ENCODE measurements at places on chromosomes 3 and 15. TPM values are rescaled to one million over a fixed set of nuclear protein-coding genes. Genes with fewer than 3 reads are reported as not detected.

The GPR149 gene
- not detected for total RNA-seq

The SNTN gene
- not detected for total RNA-seq

The NR1I2 gene
- 0.17 TPM for total RNA-seq

The GOLGA6L7 gene
- total RNA-seq: not detected

DNA sequence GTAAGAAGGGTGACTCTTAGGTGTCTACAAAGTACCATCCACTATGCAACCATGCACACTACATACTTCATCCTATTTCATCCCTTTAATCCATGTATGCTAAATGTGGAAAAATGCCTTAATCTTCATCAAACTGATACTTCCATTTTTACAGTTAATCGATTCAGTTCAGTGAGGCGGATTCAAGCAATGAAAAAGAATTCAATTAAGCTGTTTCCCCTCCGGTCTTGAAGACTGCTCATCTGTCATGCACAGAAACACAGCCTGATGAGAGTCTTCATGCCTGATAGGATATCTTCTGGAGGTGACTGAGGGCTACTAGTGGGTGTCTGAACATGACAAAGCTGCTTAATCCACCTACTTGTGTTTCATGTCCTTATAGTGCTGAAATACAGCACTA is 270.6 kb upstream of the ALCAM start:
- H3K27me3 ChIP-seq: no peaks in the 10 kb centered on the region
- H3K27ac ChIP-seq: no peak overlapping the region
- no peak overlapping the region for H3K4me3 ChIP-seq
- no peak for DNase-seq
- H3K4me1 ChIP-seq: no peaks in the 10 kb centered on the region
- no peaks in the 10 kb centered on the region for H3K36me3 ChIP-seq

DNA sequence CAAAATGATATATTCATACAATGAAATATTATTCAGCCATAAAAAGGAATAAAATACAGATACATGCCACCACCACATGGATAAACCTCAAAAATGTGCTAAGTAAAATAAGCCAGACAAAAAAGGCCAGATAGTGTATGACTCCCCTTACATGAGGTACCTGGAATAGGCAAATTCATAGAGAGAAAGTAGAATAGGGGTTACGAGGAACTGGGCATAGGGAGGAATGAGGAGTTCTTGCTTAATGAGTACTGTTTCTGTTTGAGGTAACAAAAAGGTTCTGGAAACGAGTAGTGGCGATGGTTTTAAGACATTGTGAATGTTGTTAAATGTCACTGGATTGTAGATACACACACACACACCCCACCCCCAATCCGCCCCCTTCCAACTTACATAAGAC is 8.2 kb downstream of the RAF1 start:
- no peaks in the 10 kb centered on the region for H3K27me3 ChIP-seq
- DNase-seq: no peak
- peaks cover 7% of the 10 kb centered on the region for H3K36me3 ChIP-seq

DNA sequence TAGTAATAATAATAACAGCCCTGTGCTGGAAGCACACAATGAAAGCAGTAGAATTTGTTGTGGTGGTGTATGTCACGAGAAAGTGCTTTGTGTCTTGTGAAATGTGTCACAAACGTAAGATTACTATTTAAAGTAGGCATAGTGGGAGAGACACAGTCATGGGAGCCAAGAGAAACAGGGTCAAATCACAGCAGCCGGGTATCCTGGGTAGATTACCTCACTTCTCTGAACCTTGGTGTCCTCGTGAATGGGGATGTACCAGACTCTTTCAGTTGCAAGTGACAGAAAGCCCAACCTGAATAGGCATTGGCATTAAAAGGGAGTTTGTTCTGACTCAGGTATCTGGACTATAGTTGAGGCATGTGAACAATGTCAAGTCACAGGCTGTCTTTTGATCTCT is 29.1 kb upstream of the SRGAP3 start:
- no peak for DNase-seq
- H3K27ac ChIP-seq: no peak overlapping the region
- H3K4me3 ChIP-seq: no peak overlapping the region
- H3K36me3 ChIP-seq: no peaks in the 10 kb centered on the region

- peaks cover 3% of the 10 kb centered on the region for H3K4me1 ChIP-seq
- peaks cover 48% of the 10 kb centered on the region for H3K36me3 ChIP-seq
- no peak overlapping the region for H3K27ac ChIP-seq
- no peaks in the 10 kb centered on the region for H3K27me3 ChIP-seq
- no peak overlapping the region for H3K4me3 ChIP-seq
- no peak for DNase-seq
Measured at GRCh38 chr15:41042851-41043250, 73.2 kb downstream of the INO80 start.

- H3K4me1 ChIP-seq: no peaks in the 10 kb centered on the region
- H3K4me3 ChIP-seq: no peak overlapping the region
- H3K27me3 ChIP-seq: peaks cover 2% of the 10 kb centered on the region
Measured at GRCh38 chr15:48409623-48410022, 78.4 kb downstream of the DUT start.

DNA sequence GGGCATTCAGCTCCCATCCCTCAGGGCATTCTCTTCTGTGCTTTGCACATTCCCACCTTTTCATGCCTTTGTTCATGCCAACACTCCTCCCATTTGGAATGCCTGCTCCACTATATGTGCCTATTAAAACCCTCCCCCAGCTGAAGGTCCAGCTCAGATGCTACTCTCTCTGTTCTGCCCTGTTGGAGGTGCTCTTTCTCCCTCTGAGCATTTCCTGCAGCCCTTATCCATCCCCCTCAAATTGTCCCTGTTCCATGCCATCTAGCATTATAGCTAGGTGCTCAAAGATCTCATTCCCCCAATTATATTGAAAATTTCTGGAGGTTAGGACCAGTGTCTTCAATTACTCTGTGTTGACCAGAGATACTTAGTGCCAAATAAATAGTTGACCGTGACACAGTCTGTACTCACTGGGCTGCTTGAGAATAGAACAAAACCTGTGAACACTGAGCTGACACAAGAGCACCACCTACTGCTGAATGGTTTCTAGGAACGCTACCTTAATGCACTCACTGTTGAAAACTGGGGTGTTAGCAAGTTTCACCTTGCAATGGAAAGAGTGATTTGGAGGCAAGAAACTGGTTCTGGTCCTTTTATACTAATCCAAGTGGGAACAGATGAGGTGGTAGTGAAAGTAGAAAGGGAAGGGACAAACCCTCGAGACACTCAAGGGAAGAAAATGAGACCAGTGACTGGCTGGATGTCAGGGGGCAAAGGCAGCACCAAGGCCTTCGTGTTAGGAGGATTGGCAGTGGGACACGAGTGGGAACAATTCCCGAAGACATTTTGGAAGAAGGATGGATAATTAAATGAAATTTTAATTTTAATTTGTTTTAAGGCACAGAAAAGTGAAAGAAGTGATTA is 289.8 kb upstream of the ROPN1 start:
- H3K36me3 ChIP-seq: no peaks in the 10 kb centered on the region
- no peak for DNase-seq
- no peak overlapping the region for H3K27ac ChIP-seq
- no peaks in the 10 kb centered on the region for H3K4me1 ChIP-seq

DNA sequence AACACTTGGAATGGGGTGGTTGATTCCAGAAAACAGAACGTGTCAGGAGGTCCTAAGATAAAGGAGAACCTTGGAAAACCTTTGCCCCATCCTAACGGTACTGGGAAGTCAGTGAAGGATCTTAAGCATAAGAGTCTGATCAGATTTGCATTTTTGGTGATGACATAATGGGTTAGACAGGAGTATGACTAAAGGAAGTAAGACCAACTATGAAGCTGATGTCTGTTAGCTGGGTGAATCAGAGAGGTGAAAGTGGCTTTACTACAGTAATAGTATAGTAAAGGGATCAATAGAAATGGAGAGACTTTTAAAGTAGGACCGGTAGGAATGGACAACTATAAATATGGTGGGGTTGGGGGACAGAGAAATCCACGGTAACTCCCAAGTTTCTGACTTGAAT is 12.6 kb downstream of the GTF2A2 start:
- H3K4me1 ChIP-seq: no peaks in the 10 kb centered on the region
- no peak overlapping the region for H3K27ac ChIP-seq
- H3K27me3 ChIP-seq: no peaks in the 10 kb centered on the region
- no peak for DNase-seq
- no peak overlapping the region for H3K4me3 ChIP-seq

- peaks cover 40% of the 10 kb centered on the region for H3K36me3 ChIP-seq
- no peak overlapping the region for H3K27ac ChIP-seq
- no peak for DNase-seq
- H3K4me3 ChIP-seq: no peak overlapping the region
- H3K4me1 ChIP-seq: peaks cover 7% of the 10 kb centered on the region
Measured at GRCh38 chr3:18483226-18483625, 58.1 kb upstream of the SATB1 start.

DNA sequence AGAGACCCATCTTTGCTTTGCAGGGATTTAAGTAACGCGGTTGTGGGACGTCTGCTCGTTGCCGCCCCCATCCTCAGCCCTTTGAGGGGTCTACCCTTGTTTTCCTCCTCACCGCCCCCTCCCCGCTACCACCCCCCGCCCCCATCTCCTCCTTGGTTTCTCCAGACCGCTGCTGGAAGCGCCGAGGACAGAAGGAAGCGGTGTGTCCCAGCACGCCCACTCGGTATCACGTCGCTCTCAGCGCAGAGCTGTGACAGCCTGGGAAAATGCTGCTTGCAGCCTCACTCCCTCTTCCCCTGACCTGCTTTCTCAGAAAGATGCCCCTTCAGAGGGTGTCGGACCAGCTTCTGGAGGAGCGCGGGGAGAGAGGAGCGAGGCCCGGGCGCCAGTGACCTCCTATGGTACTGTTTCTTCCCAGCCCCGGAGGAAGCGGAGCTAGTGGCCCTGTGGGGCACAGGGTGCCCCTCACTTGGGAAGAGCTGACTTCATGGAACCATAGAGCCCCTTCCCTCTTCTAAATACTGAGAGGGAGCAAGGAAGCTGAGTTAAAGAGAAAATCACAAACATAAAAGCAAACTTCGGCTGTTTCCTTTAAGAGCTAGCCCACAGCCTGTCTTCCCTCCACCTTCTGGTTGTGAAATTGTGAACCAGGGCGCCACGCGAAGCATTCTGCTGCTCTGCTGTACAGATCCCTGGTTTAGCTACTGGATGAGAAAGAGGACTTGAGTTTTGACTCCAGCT is 698 bp downstream of the IL1RAP start:
- H3K27ac ChIP-seq: peak overlapping the region; percentile 93
- peaks cover 36% of the 10 kb centered on the region for H3K4me1 ChIP-seq
- H3K27me3 ChIP-seq: no peaks in the 10 kb centered on the region

DNA sequence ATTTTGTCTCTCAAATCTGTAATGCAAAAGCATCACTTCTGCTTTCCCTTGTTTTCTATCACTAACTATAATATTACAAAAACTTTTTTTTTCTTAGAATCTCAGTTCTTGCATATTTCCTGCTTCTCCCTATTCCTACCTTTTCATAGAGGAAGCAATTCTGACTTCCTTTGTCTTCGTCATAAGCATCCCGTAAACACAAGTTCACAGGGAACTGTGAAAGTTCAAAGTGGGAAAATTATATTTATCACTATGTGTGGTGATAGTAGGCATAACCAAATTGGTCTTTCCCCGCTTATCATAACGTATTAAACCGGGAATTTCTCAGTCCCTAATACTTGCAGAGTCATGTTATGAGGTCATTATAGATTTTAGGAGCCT is 22.3 kb downstream of the CD200 start:
- H3K4me1 ChIP-seq: peaks cover 39% of the 10 kb centered on the region
- H3K27me3 ChIP-seq: no peaks in the 10 kb centered on the region
- H3K27ac ChIP-seq: no peak overlapping the region
- no peak overlapping the region for H3K4me3 ChIP-seq
- peaks cover 67% of the 10 kb centered on the region for H3K36me3 ChIP-seq
- no peak for DNase-seq

GRCh38 chr15:35777061-35777460 is 231.1 kb upstream of the DPH6 start:
- no peak overlapping the region for H3K4me3 ChIP-seq
- no peaks in the 10 kb centered on the region for H3K27me3 ChIP-seq
- DNase-seq: no peak
- no peaks in the 10 kb centered on the region for H3K36me3 ChIP-seq

- H3K27me3 ChIP-seq: peaks cover 7% of the 10 kb centered on the region
- no peak overlapping the region for H3K4me3 ChIP-seq
- H3K27ac ChIP-seq: no peak overlapping the region
- peak; percentile 90 for DNase-seq
Measured at GRCh38 chr15:65862682-65863081, 6.6 kb upstream of the RAB11A start.

- no peaks in the 10 kb centered on the region for H3K27me3 ChIP-seq
- peak overlapping the region; percentile 39 for H3K4me3 ChIP-seq
- peak overlapping the region; percentile 80 for H3K27ac ChIP-seq
- peaks cover 24% of the 10 kb centered on the region for H3K4me1 ChIP-seq
Measured at GRCh38 chr3:13427662-13428603, 7.8 kb upstream of the NUP210 start.

DNA sequence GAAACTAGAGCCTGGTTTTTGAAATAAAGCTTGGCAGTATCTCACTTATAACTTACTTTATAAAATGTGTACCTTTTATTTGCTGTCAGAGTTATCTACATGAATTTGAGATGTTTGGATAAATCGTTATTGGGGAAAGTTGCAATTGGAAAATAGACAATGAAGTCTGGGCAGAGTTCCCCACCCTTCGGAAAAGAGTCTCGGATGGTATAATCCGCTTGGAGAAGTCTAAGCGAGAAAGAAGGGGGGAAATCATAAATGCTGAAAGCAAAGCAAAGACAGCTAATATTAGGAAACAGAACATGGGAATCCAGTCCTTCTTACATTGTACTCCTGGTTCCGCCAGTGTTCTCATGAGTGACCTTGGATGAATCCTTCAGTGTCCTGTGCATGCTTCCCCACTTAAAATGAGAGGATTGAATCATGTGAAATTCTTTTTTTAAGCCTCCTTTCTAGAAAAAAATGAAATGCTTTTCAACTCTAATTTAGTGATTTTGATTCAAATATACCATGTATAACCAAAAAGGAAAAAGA is 162.4 kb downstream of the ATG7 start:
- no peak for DNase-seq
- H3K27me3 ChIP-seq: no peaks in the 10 kb centered on the region
- H3K4me3 ChIP-seq: no peak overlapping the region
- H3K27ac ChIP-seq: no peak overlapping the region

DNA sequence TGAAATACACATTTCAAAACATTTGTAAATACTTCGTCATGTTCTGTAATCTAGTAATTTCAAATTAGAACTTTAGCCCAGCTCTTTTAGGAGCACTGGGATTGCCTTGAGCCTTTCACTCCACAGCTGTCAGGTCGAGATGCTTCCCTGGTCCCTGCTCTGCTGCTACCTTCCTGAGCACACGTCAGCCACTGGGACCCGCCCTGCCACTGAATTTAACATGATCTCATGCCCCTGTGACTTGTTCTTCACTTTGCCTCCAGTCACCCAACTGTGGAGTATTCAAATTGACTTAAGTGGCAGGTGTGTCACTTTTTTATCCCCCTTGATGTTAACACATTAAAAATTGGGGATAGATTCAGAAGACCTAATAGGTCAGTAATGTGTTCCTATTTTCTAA is 3.3 kb downstream of the ARRDC4 start:
- H3K27ac ChIP-seq: no peak overlapping the region
- peaks cover 19% of the 10 kb centered on the region for H3K4me1 ChIP-seq
- DNase-seq: no peak
- H3K4me3 ChIP-seq: no peak overlapping the region

- H3K27ac ChIP-seq: no peak overlapping the region
- no peak for DNase-seq
- H3K36me3 ChIP-seq: no peaks in the 10 kb centered on the region
Measured at GRCh38 chr3:122272879-122273278, 52.2 kb upstream of the CSTA start.

GRCh38 chr3:172256101-172256734 is 192.0 kb downstream of the GHSR start:
- H3K4me1 ChIP-seq: peaks cover 3% of the 10 kb centered on the region
- no peak for DNase-seq
- no peak overlapping the region for H3K4me3 ChIP-seq

- peaks cover 6% of the 10 kb centered on the region for H3K27me3 ChIP-seq
- no peaks in the 10 kb centered on the region for H3K36me3 ChIP-seq
- no peak overlapping the region for H3K27ac ChIP-seq
- no peaks in the 10 kb centered on the region for H3K4me1 ChIP-seq
Measured at GRCh38 chr15:61750271-61751084, 309.8 kb downstream of the VPS13C start.

Data from activated CD4-positive, alpha-beta T cell treated with anti-CD3 and anti-CD28 coated beads, Interleukin-2, amount 10 ng/mL, durations not matched to agents 24 days and 14 days (primary cell).